Mammary epithelial cell (primary cell): ENCODE measurements at places on chromosomes 2 and 18. TPM values are rescaled to one million over a fixed set of nuclear protein-coding genes. Genes with fewer than 3 reads are reported as not detected.
A peak's percentile ranks its signal among the peaks of the same experiment; 100 is the strongest.

- no peak for DNase-seq
Measured at GRCh38 chr18:13628211-13628610, 98.1 kb downstream of the FAM210A start.

DNA sequence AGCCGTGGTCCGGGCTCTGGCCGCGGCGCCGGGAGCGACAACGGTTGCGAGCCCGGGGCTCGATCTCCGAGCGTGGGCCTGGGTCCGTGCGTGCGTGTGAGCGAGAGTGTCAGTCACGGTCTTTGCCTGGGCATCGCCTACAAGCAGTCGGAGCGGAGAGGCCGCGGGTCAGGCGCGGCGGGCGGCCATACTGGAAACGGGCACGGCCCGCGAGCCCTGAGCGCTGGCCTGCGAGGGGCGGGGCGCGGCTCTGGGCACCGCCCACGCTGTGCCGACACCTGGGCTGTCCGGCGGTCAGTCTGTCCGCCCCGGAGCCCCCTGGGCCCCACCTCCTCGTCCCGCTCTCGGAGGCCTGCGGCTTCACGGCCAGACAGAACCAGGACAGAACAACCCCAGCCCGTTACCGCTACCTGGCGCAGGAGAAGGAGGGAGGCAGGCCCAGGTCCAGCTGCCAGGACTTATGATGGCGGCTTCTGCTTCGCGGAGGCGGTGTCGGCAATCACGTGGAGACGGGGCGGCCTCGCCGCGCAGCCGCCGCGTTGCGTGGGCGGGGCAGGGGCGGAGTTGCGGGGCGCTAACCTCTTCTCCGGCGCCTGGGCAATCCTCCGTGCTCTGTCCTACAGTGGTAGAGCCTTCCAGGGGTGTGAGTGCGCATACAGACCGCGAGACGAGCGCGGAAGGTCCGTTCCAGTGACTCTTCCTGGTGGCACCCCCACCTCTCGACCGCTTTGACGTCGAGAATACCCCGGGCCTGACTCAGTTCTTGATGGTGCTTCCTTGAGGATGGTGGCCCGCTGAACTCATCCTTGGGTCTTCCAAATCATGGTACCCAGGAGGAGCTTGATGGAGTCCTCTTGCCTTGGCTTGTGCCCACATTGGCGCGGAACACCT is at the start of gene TMEM131:
TSS of gene TMEM131 (minus strand) at position 215 of the 891 bp plus-strand sequence. CDS start 286 bp downstream, outside the sequence.
- DNase-seq: peak; percentile 95

Gene ASB3
- total RNA-seq: 16.6 and 18.2 TPM in 2 replicates

GRCh38 chr18:8623549-8624106 is 14.4 kb downstream of the RAB12 start:
- no peak for DNase-seq

Gene CHAC2
- total RNA-seq: 9.0 and 11.2 TPM in 2 replicates

Gene FER1L5
- total RNA-seq: 0.08 and 0.28 TPM in 2 replicates

Gene MRPL53
- 70.1 and 77.6 TPM in 2 replicates for total RNA-seq

DNA sequence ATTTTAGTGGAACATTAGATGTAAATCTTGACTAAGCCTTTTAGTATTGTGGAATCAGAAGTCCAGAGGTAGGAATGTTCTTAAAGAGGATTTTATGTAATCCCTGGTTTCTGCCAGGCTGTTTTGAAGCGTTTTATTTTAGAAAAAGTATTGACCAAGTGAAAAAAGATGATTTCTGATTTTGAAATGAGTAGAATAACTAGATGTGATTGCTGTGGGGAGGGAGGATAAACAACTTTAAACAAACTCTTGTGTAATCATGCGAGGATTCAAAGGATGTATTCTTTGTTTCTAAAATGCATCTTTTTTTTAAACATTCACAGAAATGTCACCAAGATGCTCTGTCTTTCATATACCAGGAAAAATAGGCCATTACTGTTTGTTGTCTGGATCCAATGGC is 53.9 kb downstream of the PHLPP1 start:
- DNase-seq: no peak

DNA sequence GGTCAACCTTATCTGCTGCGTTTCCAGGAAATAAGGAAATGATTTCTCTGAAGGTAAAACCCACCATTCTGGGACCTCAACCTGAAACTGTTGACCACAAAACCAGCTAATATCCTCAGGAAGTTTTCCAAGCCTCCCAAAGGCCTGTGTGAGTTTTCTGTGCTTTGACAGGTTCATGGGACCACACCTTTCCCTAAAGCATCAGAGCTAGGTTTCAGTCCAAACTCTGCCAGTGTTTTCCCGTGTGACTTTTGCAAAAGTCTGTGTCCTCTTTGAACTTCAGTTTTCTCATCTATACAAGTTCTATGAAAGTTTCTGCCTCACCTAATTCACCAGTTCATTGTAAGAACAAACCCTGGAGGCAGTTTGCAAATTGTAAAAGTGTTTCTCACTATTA is 39.8 kb downstream of the VSNL1 start:
- DNase-seq: peak; percentile 93

Gene GALNT13
- 0.17 TPM for total RNA-seq

- no peak for DNase-seq
Measured at GRCh38 chr2:120874888-120875275, 139.2 kb downstream of the GLI2 start.
